Stimulated activated CD4-positive, alpha-beta T cell treated with anti-CD3 and anti-CD28 coated beads, TNF-alpha, amount 100 ng/mL, for 24 hours (primary cell): ENCODE measurements at places on chromosomes 16 and 17.

GRCh38 chr16:75579281-75579834, 13.2 kb downstream of the GABARAPL2 start:
- DNase-seq, result no peak

DNA sequence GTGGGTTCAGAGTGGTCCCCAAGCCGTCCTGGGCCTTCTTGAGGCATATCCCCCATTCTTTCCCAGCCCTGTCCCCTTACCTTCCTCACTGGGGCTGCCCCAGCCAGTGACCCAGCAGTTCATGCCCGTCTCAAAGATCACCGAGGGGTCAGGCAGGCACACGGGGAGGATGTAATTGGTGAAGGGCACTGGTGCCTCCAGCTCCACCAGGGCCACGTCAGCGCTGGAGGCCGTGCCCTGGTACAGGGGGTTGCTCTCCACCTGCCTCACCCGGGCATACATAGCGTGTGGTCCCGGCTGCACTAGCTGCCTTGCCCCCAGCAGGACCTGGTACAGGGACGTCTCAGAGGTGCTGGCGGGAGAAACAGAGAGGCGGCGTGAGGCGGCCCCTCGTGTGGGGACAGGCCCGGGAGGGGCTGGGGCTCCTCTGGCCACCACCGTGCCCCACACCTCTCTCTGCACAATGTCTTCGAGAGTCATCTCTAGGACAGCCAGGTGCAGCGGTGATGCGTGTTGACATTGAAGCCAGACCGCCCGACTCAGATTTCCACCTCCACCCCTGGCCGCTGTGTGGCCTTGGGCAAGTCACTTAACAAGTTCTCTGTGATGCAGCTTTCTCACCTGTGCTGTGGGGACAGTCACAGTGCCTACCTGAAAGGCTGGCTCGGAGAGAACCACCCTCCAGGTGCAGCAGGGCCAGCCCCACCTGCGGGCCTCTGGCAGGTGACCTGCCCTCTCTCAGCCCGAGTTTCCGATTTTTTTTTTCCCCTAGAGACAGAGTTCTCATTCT, 5.8 kb downstream of the PRSS27 start:
- DNase-seq, result no peak

- DNase-seq, result no peak
Measured at GRCh38 chr16:89232107-89232506, 14.6 kb downstream of the ZNF778 start.

DNA sequence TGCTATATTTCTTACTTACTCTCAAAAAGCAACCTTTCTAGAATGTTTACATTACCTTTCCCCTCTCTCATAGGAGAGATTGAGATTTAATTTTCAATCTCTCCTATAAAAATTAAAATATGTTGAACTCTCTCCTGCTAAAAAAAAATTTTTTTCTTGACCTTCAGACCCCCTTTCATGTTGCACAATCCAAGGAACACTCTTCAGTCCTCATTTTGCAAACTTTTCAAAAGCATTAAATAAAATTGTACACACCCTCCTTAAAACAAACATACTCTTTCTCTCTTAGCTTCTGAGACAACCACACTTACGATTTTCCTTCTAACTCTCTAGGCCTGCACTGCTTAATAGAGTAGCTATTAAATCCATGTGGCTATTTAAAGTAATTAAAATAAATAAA, 8.6 kb upstream of the ABCA6 start:
- no peak for DNase-seq

DNA sequence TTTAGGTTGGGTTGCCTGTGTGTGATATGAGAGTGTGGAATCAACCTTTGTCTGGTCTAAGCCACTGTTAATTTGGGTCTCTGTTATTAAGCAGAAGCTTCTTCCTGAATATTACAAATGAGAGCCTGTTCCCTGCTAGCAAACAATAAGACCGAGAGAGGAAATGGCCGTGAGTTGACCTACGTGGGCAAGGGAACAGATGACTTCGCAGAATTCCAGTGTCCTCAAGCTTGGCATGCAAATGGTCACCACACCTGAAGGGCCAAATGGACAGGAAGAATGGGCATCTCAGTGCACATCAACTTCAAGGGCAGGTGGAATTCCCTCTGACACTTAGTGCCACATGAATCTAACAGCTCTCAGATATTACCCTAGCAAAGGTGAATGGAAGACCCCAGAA, 250.8 kb upstream of the FOXF1 start:
- DNase-seq, result no peak

- no peak for DNase-seq
Measured at GRCh38 chr17:78131172-78132083, 857 bp downstream of the TMC8 start.

DNA sequence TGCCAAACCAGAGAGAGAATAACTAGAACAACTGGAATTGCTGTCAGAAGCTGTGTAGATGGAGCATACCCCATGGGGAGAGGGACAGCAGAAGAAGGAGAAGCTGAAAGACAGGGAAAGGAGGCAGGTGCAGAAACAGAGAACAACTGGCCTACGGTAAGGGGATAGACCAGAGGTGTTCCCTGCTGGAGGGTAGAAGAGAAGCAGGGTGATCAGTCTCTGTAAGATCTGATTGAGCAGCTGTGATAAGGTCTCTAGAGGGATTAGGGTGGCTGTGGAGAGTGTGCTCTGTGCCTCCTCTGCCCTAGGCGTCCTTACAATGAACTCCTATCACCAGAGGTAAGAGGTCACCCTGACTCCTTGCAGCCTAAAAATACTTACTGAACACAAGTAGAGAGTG, 30.4 kb upstream of the HS3ST3B1 start:
- DNase-seq, result no peak
